ENCODE measurements at places on chromosomes 3 and 15.

- DNase-seq = no peak
Measured at GRCh38 chr3:106013971-106014370, 145.2 kb upstream of the CBLB start.

GRCh38 chr15:81303244-81304225, 20.4 kb downstream of the STARD5 start:
- peak; percentile 58 for DNase-seq

GRCh38 chr15:34331809-34332208, 5.8 kb downstream of the SLC12A6 start:
- no peak for DNase-seq

- DNase-seq = no peak
Measured at GRCh38 chr3:54941690-54942362, 14.0 kb upstream of the LRTM1 start.

GRCh38 chr3:187709155-187709554, 6.8 kb upstream of the RTP2 start:
- DNase-seq = no peak

DNA sequence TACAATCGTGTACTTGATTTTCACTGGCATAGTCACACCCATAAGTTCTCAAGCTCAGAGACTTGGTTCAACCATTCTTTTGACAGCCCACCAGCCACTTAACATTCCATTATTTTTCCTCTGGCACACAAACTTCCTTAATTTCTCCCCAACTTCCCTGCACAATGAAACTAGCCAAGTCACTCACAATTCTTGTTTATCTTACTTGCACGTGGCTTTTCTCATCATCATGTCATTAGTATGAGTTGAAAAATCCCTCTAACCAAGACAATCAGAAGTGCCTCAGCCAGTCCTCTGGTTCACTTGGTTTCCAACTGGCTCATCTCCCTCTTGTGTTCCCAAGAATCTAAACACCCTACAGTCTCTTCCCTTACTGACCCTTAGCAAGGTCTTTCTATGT, 110.5 kb upstream of the PTPRG start:
- no peak for DNase-seq

DNA sequence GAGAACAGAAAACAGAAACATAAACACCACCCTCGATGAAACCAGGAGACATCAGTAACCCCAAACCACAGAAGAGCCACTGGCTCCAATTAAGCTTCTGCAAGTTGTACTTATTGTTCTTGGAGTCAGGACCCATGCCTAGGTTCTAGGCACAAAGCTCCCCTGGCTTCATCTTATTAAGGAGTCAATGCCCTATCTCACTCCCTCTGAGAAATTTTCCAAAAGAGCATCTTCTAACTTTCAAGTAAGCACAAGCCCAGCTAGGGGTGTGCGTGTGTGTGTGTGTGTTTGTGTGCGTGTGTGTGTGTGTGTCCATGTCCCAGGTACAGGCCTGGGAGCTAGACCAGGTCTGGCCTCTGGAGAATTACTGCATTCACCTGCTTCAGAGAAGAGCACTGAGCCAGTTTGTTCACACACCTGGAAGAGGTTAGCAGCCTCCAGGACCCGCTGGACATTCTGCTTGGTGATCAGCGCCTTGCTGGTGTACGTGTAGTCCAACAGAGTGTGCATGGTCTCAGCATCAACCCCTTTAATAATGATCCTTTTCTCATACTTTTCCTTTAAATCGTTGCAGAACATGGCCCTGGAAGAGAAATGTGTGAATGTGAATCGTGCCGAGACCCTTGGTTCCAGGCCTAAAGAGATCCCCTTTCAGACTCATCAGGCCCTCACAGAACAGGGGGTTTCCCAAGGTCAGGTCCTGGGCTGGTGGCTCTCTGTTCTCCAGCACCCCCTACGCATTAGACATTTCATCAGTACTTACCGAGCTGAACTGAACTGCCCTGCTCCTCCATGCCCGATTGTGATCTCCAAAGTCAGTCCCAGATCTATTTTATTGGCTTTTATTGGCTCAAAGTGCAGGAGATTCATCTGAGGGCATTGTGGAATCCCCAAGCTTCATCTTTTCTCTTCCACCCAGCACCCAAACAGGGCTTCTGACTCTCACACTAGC, 27.8 kb downstream of the KLHL6 start:
- DNase-seq = no peak

- peak; percentile 47 for DNase-seq
Measured at GRCh38 chr3:108001457-108001856, 89.4 kb downstream of the CD47 start.
